ENCODE measurements at places on chromosomes 2 and 18.

DNA sequence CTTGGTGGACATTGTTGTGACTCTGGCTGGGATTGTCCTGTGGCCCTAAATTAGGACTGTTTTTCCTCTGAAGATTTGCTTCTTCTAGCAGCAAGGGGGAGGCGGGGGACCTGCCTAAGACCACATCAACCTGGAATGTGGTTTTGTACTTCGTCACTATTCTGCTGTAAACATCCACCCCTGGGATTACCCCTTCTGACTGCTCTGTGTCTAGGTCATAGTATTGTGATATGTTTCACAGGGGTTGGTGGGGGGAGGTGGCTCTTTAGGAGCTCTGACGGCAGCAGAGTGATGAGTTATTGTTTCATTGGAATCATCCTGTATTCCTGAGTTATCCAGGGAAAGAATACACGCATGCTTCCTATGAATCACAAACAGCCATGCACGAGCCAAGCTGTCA, 226.4 kb upstream of the MYT1L start:
- no peak for DNase-seq

DNA sequence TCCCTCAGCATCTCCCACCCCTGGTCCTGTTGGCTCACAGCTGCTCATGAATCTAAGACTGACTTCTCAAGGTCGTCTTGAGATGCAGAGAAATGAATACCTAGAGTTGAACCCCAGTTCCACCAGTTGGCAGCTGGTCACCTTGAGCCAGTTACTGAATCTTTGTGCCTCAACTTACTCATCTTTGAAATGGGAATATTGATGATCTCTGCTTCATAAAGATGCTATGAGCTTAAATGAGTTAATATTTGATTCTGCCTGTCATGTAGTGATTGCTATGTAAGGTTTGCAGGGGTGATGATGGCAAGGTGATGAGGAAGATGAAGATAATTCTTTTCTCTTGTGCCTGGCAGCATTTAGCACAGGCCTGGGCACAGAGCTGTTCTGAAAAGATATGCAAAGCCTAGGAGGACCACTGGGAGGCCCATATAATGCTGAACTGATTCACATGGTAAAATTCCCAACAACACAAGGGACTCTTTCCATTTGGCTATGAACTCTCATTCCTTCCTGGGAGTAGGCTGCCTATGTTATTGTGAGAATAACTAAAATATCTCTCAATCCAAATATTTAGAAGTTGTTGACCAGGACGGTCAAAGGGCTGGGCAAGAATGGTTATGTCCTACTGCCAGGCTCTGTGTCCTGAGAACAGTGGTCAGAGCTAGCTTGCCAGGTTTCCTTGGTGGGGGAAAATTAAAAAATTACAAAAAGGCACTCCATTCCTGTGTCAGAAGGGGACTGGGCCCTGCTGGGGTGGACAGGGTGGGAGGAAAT, 70.9 kb downstream of the APOB start:
- DNase-seq: no peak

GRCh38 chr18:28125051-28125450, 51.9 kb downstream of the CDH2 start:
- no peak for DNase-seq

- peak; percentile 91 for DNase-seq
Observed at GRCh38 chr2:218301176-218301819, 9.0 kb upstream of the TMBIM1 start.

DNA sequence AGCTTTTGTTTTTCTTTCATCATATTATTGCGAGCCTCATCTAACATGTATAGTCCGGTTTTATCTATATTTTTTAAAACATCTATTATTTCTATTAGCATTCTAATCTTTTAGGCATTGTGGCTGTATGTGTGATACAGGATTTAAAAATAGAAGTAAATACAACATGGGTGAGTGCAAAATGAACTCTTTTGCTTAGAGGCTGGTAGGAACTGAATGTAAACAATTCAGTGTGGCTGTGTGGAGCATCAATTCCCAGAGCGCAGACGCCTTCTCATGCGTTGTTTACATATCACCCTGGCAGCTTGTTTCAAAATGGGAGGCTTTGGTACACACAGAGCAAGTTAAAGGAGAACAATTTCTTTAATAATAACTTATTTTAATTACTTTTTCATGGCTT, 836 bp downstream of the DTNA start:
- no peak for DNase-seq

GRCh38 chr2:239609607-239610310, 208.9 kb upstream of the HDAC4 start:
- no peak for DNase-seq

DNA sequence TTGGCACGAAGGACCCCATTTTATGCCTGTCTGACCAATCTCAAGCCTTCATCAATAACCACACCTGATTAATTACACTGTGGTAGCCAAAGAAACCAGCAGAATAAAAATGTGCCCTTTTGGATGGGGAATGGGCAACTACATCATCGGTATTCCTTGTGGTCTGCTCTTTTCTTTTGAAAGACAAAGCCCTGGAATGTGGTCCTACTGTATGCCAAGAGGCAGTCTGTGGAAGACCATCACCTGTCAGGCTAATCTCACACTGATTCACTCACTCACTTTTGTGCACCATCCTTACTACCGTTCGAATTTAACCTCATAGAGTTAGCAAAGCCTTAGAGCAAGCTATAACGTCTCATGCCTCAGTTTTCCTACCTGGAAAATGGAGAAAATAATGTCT, 275.2 kb upstream of the LRRTM1 start:
- DNase-seq: peak; percentile 5

- no peak for DNase-seq
Observed at GRCh38 chr2:127594116-127594591, 51.8 kb upstream of the GPR17 start.

DNA sequence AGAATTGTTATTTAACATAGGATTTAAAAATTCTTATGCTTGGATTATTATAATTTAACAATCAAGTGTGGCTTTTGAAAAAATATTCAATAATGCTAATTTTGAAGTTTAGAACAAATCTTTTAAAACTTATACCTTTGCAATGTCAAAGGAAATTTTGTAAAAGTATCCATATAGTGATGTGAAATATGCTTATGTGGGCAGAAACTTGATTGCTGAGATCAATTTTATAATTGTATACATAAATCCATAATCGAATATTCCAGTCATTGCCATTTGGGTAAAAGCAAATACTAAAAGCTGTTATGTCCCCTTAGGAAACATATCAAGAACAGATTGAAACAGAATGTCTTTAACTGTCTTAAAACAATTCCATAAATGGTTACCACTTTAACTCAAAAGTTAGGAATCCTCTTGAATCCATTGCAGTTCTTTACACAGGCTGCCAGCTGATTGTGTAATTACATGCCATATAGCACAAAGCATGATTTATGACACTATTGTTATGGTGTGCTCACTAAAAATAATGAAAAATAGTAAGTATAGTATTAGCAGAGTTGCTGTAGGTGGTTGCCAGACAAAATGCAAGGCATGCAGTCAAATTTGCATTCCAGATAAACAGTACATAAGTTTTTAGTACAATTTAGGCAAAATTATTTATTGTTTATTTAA, 24.2 kb downstream of the PLCL1 start:
- no peak for DNase-seq

- DNase-seq: no peak
Observed at GRCh38 chr2:239946562-239946863, 78.6 kb downstream of the NDUFA10 start.

DNA sequence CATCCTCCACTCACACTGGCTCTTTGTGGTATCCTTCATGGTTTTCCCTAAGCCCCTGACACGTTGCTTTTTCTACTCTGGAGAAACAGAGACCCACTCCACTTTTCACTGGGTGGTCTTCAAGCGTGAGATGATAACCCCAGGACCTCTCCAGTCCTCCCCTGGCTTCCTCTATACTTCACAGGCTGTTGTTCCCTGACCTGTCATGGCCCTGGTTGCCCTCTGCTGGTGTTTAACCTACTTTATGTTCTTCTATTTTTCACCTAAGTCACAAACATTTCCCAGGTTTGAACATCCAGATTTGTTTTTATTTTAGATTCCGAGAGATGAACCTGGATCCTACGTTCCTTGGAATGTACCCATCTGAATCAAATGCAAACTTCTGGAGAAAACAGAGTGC, 84.5 kb downstream of the AOX1 start:
- DNase-seq: no peak

DNA sequence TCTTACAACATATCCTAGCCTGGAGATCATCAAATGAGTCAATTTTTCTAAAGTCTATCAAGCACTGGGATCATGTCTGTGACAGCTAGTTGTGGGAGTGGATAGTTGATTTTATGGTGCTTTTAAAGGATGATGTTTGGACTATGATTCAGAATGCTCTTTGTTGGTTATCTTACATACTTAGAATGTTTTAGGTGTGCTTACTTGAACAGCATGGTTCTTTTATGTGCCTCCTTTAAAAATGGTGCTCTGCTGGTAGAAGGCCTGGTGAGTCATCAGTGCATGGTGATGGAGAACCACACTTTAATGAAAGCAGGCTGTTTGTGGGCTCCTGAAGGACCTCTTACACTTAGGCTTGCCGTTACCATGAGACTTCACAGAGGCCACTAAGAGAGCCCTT, 682.7 kb upstream of the FANCL start:
- DNase-seq: no peak

- peak; percentile 81 for DNase-seq
Observed at GRCh38 chr18:39380866-39381265, 1815.3 kb upstream of the CELF4 start.

GRCh38 chr2:56531668-56532420, 348.1 kb downstream of the CCDC85A start:
- no peak for DNase-seq

DNA sequence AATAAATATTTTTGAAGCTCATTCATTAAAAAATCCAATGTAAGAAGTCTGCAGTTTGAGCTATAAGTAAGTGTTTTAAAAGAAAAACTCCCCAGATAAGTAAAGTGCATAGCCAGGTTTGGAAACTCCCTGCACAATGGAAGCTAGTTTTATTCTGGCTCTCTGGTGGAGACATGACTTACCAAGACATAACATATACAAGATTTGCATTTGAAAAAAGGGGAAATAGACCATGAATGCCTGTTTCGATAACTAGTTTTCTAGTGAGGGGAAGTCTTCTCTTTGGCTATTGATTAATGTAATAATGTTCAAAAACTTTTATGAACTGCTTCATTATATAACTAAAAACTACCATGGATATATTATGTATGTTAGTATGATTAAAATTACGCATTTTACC, 435.2 kb downstream of the ARHGAP15 start:
- DNase-seq: no peak

DNA sequence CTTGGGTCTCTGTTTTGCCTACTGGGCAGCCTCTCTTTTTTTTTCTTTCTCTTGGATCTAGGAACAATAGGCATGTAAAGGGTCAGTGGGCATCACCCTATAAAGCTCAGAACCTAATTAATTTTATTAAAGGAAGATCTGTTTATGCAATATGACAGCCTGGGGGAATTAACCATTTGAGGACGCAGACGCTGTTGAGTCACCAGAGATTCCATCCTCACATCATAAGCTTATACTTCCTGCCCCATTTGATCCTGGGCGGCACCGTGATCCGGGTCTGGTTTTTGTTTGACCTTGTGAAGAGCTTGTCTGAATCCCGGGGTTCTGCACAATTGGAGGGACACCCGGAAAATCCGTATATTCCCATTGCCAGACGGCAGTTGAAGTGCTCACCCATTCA, 16.8 kb upstream of the BCL11A start:
- DNase-seq: no peak

GRCh38 chr2:119247844-119248271, 24.2 kb downstream of the STEAP3 start:
- no peak for DNase-seq

DNA sequence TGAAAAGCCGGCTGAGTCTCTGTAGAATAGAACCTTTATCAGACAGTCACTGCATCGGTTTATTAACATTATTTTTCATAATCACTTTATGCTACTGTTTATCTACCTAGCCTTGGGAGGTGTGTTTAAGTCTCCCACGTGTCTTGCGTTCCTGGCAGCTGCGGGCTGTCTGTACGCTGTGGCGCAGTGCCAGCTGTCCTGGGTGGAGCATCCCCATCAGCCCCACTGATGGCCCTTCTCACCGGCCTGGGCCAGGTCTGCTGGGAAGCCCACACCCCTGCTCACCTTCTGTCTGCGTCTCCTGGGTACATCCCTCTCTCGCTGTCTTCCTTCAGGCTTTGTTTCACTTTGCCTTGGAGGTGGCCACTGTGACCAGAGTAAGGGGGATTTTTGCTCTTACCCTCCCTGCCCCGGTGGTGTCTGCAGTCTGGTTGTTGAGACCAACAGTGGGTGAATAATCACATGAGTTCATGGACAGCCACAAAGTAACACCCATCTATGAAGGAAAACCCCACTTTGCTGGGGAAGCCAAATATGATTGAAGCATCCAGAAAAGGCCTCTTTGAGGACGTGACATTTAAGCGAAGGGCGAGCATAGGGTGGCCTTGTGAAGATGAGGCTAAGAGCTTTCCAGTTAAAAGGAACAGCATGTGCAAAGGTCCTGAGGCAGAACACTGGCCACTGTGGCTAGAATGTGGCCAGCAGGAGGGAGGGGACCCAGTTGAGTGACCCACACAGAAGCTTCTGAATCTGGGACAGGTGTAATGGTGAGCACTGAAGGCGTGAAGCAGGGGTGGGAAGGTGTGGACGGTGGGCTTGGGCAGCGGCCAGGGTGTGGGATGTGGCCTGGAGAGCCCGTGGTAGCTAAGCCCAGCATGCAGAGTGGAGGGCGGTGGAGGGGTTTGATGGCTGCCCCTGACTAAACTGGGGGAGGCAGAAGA, 41.7 kb downstream of the RAMP1 start:
- DNase-seq: no peak

- no peak for DNase-seq
Observed at GRCh38 chr2:137021763-137022162, 256.4 kb downstream of the THSD7B start.

- DNase-seq: no peak
Observed at GRCh38 chr2:73821669-73822068, 7.1 kb upstream of the STAMBP start.

DNA sequence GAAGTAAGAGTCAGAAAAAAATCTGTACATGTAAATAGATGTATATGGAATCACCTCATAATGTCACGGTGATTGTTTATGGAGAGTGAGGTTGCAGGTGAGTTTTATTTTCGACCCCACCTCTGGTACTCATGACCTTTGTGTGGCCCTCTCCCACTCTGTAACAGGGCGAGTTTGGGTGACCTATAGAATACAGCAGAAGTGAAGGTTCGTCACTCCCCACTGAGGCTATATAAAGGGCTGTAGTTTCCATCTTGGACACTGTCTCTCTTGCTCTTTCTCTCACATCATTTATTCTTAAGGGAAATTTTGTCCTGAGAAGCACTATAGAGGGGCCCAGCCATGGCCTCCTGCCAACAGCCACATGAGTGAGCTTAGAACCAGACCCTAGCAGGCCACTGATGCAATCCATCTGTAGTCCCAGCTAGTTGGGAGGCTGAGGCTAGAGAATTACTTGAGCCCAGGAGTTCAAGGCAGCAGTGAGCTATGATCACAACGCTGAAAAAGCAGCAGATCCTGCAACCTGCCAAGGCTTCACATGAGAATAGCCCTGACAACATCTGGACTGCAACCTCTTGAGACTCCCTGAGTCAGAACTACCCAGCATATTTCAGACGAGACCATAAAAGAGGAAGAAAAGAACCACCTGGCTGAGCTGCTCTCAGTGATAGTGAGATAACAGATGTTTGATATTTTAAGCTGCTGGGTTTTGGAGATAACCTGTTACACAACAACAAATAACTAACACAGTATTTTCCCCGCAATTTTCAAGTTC, 74.3 kb upstream of the SLC1A4 start:
- DNase-seq: no peak

- DNase-seq: no peak
Observed at GRCh38 chr18:58452454-58453166, 176.3 kb downstream of the ALPK2 start.

GRCh38 chr2:189899101-189899500, 114.9 kb downstream of the PMS1 start:
- no peak for DNase-seq

All from neural progenitor cell (in vitro differentiated cells).